ENCODE measurements at places on chromosomes 2 and 18.

- no peak for DNase-seq
Measured at GRCh38 chr2:191867507-191867847, 20.6 kb upstream of the CAVIN2 start.

GRCh38 chr2:150985741-150986140 lies 275.9 kb downstream of the RBM43 start:
- DNase-seq: no peak

- DNase-seq: no peak
Measured at GRCh38 chr2:180110469-180110868, 103.4 kb upstream of the CWC22 start.

GRCh38 chr2:98155716-98156115 lies 68.7 kb downstream of the VWA3B start:
- DNase-seq: no peak

DNA sequence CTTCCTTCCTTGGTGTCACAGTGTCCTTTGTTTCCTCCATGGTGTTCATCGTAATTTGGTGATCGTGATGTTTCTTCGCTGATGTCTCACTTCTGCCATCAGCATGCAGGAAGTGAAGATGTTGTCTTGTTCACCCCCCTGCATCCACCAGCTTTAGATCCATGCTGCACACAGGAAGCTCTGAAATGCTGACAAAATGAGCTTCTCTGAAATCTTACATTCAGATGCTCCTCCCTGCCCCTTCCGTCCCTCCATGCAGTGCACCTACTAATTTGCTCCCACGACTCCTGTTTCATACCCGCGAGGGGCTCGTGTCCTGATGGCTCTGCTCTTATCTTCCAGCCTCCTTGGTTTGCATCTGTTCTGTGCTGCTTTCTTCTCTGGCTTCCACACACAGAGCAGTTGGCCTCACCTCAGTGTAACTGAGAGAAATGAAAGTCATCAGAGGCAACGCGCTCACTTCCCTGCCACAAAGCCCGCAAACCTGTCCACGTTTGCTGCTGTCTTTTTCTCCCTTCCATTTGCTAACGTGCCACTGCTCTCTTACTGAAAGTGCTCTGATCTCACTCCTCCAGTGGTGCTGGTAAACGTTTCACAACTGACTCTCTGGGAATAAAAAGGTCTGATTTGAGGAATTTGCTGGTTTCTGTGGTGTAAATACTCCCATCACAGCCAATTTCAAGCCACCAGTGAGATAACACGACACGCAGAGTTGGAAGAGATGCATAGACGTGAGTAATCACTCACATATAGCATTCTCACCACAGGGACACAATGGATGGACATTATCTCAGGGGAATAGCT lies 41.0 kb upstream of the MGAT4A start:
- peak; percentile 78 for DNase-seq

GRCh38 chr2:237739101-237739500 lies 59.5 kb upstream of the RBM44 start:
- DNase-seq: no peak

GRCh38 chr2:231294571-231295362 lies 96.3 kb downstream of the ARMC9 start:
- DNase-seq: no peak

GRCh38 chr2:3468296-3468988 lies 50.9 kb downstream of the ADI1 start:
- no peak for DNase-seq

- no peak for DNase-seq
Measured at GRCh38 chr18:65606551-65607130, 144.2 kb upstream of the CDH7 start.

GRCh38 chr18:22114526-22115321 lies 54.7 kb upstream of the GATA6 start:
- DNase-seq: no peak

Data from activated CD4-positive, alpha-beta T cell treated with anti-CD3 and anti-CD28 coated beads, Interleukin-2, amount 50 U/mL, for 16 hours (primary cell).